ENCODE measurements at places on chromosomes 13 and 19.
A peak's percentile ranks its signal among the peaks of the same experiment; 100 is the strongest.

GRCh38 chr13:60584976-60585375, 188.0 kb downstream of the TDRD3 start:
- H3K36me3 ChIP-seq: no peaks in the 10 kb centered on the region
- H3K4me1 ChIP-seq: no peaks in the 10 kb centered on the region
- no peaks in the 10 kb centered on the region for H3K27me3 ChIP-seq

DNA sequence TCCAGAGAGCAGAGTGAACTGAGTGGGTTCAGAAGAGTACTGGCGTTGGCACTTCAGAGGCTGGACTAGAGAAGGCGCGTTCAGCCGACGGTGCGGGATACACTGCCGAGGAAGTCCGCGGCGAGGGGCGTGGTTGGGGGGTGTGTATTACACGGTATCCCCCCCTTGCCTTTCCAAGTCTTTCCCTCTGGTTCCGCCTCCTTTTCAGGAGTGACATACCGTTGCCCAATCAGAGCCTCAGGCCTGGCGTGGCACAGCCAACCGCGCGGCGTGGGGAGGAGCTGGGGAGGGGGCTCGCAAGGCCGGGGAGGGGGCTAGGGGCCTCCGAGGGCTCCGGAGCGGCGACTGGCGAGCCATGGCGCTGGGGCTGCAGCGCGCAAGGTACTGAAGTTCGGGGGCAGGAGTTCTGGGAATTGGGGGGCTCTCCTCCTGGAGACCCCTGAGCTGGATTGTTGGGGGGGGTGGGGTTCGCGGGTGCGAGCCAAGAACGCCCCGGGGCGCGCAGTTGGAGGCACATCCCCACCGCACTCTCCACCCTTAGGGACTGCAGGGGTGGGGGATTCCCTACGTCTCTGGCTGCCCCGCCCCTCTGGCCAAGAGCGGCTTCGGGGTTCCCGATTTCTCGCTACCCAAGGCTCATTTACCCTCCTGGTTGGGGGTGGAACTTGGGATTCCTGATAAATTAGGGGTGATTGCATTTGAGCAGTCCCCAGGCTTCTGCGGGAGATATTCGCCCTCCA, at the start of gene HIF3A:
TSS of gene HIF3A (plus strand) at position 321 of the 740 bp plus-strand sequence. CDS start at position 356, 35 bp downstream.
- no peak within 1 kb of the TSS for H3K27ac ChIP-seq
- peaks cover 9% of the 10 kb centered on the region for H3K27me3 ChIP-seq
- no peaks in the 10 kb centered on the region for H3K36me3 ChIP-seq
- peak; percentile 56 for DNase-seq
- no peaks in the 10 kb centered on the region for H3K4me1 ChIP-seq
- peak within 1 kb of the TSS; percentile 62 for H3K4me3 ChIP-seq

DNA sequence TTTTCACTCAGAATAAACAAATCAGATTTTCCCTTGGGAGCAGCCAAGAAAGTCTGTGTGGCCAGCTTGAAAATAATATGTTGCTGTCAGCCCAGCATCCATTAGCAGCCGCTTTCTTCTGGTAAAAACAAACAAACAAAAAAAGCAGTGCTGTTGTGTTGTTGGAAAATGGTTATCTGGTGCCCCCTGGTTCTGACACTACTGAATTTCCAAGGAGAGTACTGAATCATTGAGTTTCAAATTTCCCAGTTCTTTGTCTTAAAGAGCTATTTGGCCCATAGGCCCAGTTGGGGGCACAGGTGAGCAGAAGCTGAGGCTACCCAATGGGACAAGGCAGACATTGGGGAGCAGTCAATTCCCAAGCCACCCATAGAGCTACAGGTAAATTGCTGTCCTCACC, 995.9 kb downstream of the UQCRFS1 start:
- no peak overlapping the region for H3K4me3 ChIP-seq
- no peaks in the 10 kb centered on the region for H3K4me1 ChIP-seq
- H3K36me3 ChIP-seq: no peaks in the 10 kb centered on the region

- H3K4me3 ChIP-seq: no peak overlapping the region
- DNase-seq: peak; percentile 44
- no peaks in the 10 kb centered on the region for H3K36me3 ChIP-seq
- H3K4me1 ChIP-seq: peaks cover 37% of the 10 kb centered on the region
These were observed 9.6 kb downstream of the CEBPA start for GRCh38 chr19:33292595-33293254.

- no peak overlapping the region for H3K27ac ChIP-seq
- H3K27me3 ChIP-seq: no peaks in the 10 kb centered on the region
- peaks cover 7% of the 10 kb centered on the region for H3K36me3 ChIP-seq
- no peak for DNase-seq
- H3K4me1 ChIP-seq: no peaks in the 10 kb centered on the region
These were observed 58.2 kb downstream of the USP12 start for GRCh38 chr13:27113436-27113835.

DNA sequence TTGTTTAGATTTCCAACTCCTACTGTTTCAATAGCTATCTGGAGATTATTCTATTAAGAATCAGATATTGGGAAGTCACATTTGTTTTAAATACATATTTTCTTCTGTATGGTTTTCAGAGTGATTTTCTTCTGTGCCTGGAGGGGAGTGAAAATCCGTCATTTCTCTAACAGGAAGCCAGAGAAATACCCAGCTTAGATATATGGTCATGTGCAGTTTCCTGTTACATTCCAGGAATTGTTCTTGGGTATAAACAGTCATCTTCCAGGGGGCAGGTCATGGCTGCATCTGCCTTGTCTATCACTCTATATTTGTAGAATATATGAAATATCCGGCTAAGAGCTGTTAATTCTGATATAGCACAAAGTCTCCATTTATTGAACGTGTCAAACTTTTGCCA, 77.5 kb upstream of the MIR17HG start:
- no peak overlapping the region for H3K4me3 ChIP-seq
- no peaks in the 10 kb centered on the region for H3K36me3 ChIP-seq
- no peak for DNase-seq
- H3K4me1 ChIP-seq: peaks cover 15% of the 10 kb centered on the region
- no peaks in the 10 kb centered on the region for H3K27me3 ChIP-seq

GRCh38 chr13:52130641-52131040, 1.8 kb upstream of the NEK5 start:
- H3K4me3 ChIP-seq: no peak overlapping the region
- peaks cover 17% of the 10 kb centered on the region for H3K36me3 ChIP-seq
- H3K27ac ChIP-seq: no peak overlapping the region
- DNase-seq: no peak
